ENCODE measurements at places on chromosomes 12 and 14.

DNA sequence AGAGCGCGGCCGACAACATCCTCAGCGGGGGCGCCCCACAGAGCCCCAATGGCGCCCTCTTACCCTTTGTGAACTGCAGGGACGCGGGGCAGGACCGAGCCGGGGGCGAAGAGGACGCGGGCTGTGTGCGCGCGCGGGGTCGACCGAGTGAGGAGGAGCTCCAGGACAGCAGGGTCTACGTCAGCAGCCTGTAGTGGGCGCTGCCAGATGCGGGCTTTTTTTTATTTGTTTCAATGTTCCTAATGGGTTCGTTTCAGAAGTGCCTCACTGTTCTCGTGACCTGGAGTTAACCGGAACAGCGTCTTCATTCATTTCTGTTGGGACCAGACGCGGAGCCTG, 103.8 kb upstream of the FKBP4 start:
- peaks cover 32% of the 10 kb centered on the region for H3K27me3 ChIP-seq
- DNase-seq, result peak; percentile 58
- H3K27ac ChIP-seq, result no peak overlapping the region
- peaks cover 8% of the 10 kb centered on the region for H3K4me1 ChIP-seq

GRCh38 chr12:54418441-54419087, 502 bp downstream of the ITGA5 start:
- no peak for DNase-seq
- no peaks in the 10 kb centered on the region for H3K27me3 ChIP-seq
- peaks cover 63% of the 10 kb centered on the region for H3K4me1 ChIP-seq
- peak overlapping the region; percentile 91 for H3K27ac ChIP-seq
- H3K36me3 ChIP-seq, result no peaks in the 10 kb centered on the region
- H3K4me3 ChIP-seq, result peak overlapping the region; percentile 76

DNA sequence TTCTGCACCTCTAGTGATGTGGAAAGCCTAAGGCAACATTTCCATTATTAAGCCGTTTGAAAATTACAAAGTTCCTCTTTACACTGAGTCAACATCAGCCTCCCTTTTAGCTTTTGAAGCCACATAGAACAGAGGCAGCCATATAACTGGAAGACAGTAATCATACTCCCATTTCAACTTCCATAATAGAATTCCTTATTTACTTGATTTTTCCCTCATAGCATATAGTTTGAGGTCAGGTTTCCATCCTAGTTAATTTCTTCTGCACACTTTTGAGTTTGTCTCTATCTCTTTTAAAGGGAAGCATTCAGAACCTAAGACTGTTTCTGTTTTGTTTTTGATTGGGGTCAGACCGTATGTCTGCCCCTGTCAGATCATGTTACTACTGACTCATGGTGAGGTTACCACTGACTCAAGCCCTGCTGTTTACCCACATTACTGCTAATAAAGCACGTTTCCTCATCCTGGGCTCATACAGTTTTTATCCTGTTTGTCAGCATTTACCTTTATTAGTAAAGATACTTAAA, 161.0 kb downstream of the SLC38A4 start:
- no peak overlapping the region for H3K27ac ChIP-seq
- no peaks in the 10 kb centered on the region for H3K27me3 ChIP-seq
- no peak overlapping the region for H3K4me3 ChIP-seq

GRCh38 chr14:79161571-79161970, 991.4 kb downstream of the NRXN3 start:
- no peaks in the 10 kb centered on the region for H3K36me3 ChIP-seq
- DNase-seq, result peak; percentile 65
- H3K4me3 ChIP-seq, result no peak overlapping the region
- no peaks in the 10 kb centered on the region for H3K4me1 ChIP-seq
- no peak overlapping the region for H3K27ac ChIP-seq
- H3K27me3 ChIP-seq, result no peaks in the 10 kb centered on the region

DNA sequence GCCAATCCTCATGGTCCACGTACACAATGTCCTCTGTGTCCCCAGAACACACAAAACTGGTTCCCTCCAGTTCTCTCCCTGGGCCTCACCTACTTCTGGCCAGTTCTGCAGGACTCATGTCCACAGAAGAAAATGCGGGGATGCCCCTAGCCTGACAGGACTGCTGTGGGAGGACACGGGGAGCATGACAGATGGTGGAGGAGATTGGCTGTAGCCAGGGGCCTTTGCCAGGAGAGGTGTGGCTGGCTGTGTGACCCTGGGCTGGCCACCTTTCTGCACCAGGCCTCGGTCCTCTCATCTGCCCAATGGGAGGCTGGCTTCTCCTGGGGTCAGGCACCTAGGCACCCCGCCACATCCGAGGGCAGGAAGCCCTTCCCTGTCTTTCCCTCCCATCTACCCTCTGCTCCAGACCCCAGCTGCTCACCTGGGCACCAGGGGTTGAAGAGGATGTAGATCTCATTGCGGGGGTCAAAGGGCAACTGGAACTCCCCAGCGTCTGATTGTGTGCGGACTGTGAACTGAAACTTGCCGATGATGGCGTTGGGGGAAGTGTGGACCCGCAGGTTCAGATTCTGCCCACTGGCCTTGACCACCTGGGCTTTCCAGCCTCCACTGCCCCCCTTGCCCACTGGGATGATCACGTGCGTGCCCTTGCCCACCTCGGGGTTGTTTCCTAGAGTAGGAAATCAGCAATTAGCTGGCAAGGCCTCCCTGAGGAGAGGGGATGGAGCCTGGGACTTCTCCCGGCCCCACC, 2.8 kb downstream of the TGM1 start:
- H3K36me3 ChIP-seq, result peaks cover 3% of the 10 kb centered on the region
- H3K4me1 ChIP-seq, result peaks cover 5% of the 10 kb centered on the region
- H3K27ac ChIP-seq, result no peak overlapping the region
- no peak overlapping the region for H3K4me3 ChIP-seq
- DNase-seq, result no peak

- peaks cover 6% of the 10 kb centered on the region for H3K4me1 ChIP-seq
- no peaks in the 10 kb centered on the region for H3K27me3 ChIP-seq
- DNase-seq, result no peak
- H3K36me3 ChIP-seq, result no peaks in the 10 kb centered on the region
- H3K27ac ChIP-seq, result no peak overlapping the region
These were observed 823.7 kb downstream of the AACS start for GRCh38 chr12:125888921-125889320.

DNA sequence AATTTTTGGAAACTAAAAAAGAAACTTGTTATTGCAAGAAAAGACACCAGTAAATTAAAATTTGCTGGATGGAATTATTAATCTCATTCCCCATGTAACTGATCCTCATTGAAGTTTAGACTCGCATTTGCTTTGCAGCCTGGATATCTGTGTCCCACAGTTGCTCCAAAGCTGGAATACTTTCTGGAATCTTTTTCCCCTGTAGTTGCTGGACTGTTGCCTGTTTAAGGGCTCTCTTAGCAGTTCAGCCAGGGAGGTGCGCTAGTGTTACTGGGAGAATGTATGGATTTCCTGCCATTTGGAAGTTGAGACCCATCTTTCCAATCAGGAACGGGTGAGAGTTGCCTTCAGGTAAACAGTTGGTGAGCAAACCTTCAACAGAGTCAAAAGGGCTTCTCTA, 20.3 kb downstream of the BCL2L14 start:
- H3K36me3 ChIP-seq, result no peaks in the 10 kb centered on the region
- H3K27me3 ChIP-seq, result no peaks in the 10 kb centered on the region
- peak; percentile 66 for DNase-seq
- no peak overlapping the region for H3K4me3 ChIP-seq
- H3K4me1 ChIP-seq, result peaks cover 3% of the 10 kb centered on the region

DNA sequence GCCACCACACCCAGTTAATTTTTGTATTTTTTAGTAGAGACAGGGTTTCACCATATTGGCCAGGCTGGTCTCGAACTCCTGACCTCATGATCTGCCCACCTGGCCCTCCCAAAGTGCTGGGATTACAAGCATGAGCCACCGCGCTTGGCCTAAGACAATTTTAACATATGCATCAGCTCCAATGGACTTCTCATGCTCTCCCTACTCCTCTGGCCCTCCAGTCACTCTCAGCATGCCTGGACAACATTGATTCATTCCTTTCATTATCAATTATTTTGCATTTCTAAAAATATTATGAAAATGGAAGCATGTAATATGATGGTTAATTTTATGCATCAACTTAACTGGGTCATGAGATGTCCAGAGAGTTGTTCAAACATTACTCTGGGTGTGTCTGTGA, 469.1 kb upstream of the TMEM132C start:
- H3K4me1 ChIP-seq, result no peaks in the 10 kb centered on the region
- no peak overlapping the region for H3K27ac ChIP-seq
- H3K4me3 ChIP-seq, result no peak overlapping the region
- H3K36me3 ChIP-seq, result no peaks in the 10 kb centered on the region

- peaks cover 87% of the 10 kb centered on the region for H3K4me1 ChIP-seq
- no peaks in the 10 kb centered on the region for H3K36me3 ChIP-seq
- H3K27me3 ChIP-seq, result no peaks in the 10 kb centered on the region
- H3K4me3 ChIP-seq, result no peak overlapping the region
- no peak overlapping the region for H3K27ac ChIP-seq
These were observed 13.6 kb downstream of the PACS2 start for GRCh38 chr14:105328070-105328677.

GRCh38 chr12:4045786-4046494, 172.7 kb upstream of the PARP11 start:
- no peak overlapping the region for H3K4me3 ChIP-seq
- peaks cover 9% of the 10 kb centered on the region for H3K4me1 ChIP-seq
- no peaks in the 10 kb centered on the region for H3K36me3 ChIP-seq
- H3K27me3 ChIP-seq, result peaks cover 10% of the 10 kb centered on the region
- DNase-seq, result no peak

DNA sequence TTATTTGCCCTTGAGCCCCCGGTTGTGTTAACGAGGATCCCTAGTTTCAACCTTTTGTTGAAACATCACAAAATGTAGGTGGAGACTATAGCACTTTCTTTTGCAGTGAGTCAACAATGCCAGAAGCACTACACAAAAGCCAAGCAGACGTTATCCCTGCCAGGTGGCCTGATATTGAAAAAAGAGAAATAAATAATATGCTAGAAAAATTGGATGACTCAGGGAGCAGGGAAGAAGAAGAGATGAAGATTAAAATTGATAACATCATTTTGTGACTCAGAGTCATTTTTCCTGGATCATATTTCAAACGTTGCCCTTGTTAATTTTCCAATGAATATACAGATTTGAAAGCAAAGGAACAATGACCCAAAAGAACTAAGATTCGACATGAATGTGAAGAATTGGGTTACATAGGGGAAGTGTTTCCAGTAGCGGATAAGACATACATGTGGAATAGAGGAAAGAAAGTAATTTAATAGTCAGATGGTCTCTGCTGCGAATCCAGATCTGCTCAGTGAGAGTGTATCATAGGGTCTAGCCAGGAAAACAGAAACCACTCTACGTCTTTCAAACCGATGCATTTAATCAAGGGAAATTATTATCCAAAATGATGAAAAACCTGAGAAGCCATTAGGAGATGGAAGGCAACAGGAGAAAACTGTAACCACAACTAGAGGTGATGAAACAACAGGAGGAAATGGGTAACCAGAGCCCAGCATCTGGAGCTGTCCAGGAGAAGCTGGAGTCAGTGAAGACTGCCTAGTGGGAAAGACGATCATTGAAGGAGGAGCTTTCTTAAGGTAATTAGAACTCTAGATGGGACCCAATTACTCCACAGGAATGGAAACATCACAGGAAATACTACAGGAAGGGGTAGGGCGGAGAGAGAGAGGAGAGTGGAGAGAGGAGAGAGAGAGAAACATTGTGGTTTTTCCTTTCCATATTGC, 57.9 kb downstream of the RERG start:
- no peak for DNase-seq
- no peak overlapping the region for H3K27ac ChIP-seq
- no peaks in the 10 kb centered on the region for H3K27me3 ChIP-seq
- no peak overlapping the region for H3K4me3 ChIP-seq

DNA sequence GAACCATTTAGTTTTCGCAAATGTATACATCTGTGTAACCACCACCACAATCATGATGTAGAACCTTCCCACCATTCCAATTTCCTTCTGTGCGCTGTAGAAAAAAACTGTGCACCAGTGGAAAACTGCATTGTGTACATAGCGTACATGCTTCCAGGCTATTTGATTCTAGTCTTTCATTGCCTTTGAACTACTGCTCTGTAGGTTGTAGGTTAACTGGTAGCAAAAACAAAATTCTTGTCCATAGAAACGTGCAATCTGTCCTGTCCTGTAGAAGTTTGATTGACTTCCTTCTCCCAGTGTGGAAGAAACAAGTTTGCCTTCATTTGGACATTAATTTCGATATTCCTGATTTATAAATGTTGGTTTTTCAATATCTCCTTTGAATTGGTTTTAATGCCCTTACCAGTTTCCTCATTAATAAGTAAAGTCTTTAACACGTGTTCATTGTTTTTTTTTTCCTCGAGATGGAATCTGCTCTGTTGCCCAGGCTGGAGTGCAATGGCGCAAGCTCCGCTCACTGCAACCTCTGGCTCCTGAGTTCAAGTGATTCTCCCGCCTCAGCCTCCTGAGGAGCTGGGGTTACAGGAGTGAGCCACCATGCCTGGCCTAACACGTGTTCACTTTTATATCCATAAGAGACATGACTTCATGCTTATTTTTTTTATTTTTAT, 3.6 kb upstream of the ISM2 start:
- no peak overlapping the region for H3K27ac ChIP-seq
- peaks cover 2% of the 10 kb centered on the region for H3K36me3 ChIP-seq
- DNase-seq, result no peak
- H3K4me3 ChIP-seq, result no peak overlapping the region
- H3K4me1 ChIP-seq, result peaks cover 8% of the 10 kb centered on the region
- peaks cover 29% of the 10 kb centered on the region for H3K27me3 ChIP-seq

DNA sequence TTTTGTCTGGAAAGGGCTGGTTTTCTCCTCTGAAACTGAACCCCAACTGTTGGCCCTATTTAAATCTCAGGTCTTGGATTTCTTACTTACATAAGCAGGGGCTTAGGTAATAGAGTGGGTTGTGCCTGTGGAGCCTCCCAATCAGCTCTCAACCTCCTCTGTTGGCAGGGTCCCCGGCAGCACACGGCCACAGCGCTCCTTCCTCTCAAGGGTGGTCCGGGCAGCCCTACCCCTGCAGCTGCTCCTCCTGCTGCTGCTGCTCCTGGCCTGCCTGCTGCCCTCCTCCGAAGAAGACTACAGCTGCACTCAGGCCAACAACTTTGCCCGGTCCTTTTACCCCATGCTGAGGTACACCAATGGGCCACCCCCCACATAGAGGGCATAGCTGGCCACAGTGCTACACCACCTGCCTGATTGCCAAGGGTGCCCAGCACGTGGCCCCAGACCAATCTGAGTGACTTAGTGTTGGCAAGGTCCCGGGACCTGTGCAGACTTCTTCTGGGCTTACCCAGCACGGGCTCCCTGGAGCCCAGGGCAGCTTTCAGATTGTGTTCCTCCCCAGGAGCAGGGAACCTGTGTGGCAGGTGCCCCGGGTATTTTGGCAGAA, 68.9 kb downstream of the ESR2 start:
- peaks cover 75% of the 10 kb centered on the region for H3K36me3 ChIP-seq
- H3K27ac ChIP-seq, result no peak overlapping the region
- DNase-seq, result no peak
- H3K27me3 ChIP-seq, result no peaks in the 10 kb centered on the region

GRCh38 chr14:41868396-41868795, 261.7 kb downstream of the LRFN5 start:
- H3K27me3 ChIP-seq, result no peaks in the 10 kb centered on the region
- no peak for DNase-seq
- H3K36me3 ChIP-seq, result no peaks in the 10 kb centered on the region
- no peak overlapping the region for H3K4me3 ChIP-seq
- no peak overlapping the region for H3K27ac ChIP-seq

Data from muscle of leg (tissue), 16 donors.